Activated T-helper 1 cell treated with Interleukin-2 at 50 U/mL for 16 hours (primary cell): ENCODE measurements at places on chromosomes 6 and 20.

DNA sequence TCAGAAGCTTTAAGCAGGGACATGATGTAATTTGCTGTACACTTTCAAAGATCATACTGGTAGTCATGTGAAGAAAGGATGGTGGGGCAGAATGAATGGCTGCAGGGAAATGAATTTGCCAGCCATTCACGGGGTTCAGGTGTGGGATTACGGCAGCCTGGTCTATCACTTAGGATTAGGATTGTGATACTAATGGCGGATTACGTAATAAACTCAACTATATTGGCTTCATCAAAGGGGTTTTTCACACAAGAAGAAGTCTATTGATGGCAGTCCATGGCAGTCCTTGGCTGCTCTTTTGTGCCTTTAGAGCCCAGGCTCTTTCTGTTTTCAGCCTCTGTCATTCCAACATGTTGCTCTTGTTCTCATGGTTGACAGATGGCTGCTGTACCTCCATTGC lies 12.6 kb upstream of the EEF1E1 start:
- DNase-seq = no peak

DNA sequence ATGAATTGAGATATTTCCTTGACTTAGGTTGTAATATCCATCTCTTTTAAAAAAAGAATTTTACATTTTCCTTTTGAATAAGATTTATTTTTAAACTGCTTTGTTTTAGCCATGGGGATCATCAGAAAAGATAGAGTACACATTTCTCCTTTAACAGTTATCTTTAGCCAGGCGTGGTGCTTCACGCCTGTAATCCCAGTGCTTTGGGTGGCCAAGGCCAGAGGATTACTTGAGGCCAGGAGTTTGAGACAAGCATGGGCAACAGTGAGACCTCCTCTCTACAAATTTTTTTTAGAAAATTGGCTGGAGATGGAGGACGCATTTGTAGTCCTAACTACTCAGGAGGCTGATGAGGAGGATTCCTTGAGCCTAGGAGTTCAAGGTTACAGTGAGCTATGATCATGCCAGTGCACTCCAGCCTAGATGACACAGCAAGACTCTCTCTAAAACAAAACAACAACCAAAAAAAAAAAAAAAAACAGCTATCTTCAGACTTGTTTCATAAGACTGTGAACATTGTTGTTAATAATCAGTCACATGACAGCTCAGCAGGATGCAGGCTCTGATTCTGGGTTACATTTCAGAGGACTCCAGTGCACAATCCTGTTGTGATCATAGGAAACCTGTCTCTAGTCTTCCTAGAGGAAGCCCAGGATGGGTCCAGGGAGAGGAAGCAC lies 2.0 kb upstream of the SLC17A3 start:
- DNase-seq = no peak

GRCh38 chr6:22896696-22897095 lies 327.3 kb downstream of the HDGFL1 start:
- no peak for DNase-seq

- DNase-seq = no peak
These were observed 87.8 kb upstream of the ASCC3 start for GRCh38 chr6:100968949-100969348.

- no peak for DNase-seq
These were observed 50.0 kb upstream of the ELMO2 start for GRCh38 chr20:46456255-46457028.

GRCh38 chr20:17646961-17647301 lies 35.1 kb downstream of the RRBP1 start:
- no peak for DNase-seq

- no peak for DNase-seq
These were observed 13.4 kb upstream of the SERPINB1 start for GRCh38 chr6:2855061-2855519.

DNA sequence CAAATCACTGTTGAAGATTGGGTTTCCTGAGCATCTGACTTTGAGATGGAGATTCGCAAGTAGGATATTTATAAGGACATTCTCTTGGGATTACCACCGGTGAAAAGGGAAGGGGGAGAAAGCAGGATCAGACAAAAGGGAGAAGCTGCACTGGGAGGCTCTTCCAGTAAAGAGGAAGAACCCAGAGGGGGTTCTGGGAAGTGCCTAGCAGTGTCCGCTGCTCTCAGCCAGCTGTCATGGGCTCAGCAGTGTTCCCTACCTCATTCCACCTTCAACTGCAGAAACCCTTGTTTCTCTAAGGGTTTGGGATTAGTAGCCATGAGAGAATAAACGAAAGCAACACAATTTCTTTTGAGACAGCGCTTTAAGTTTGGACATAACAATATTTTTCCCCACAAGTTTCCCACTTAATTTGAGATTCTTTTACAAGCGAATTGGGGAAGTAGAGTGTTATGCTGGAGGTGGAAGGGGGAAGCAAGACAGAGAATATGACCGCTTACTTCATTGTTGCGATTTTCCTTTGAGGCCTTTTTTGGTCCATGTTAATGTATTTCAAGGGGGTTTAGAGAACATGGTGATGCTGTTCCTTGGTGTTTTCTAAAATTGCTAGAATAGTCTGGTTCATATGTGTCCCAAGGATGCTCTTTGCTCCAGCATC lies 154.5 kb upstream of the SCGN start:
- DNase-seq = no peak

- no peak for DNase-seq
These were observed 316.0 kb downstream of the QKI start for GRCh38 chr6:163730246-163731210.

GRCh38 chr20:21509597-21510371 lies 4.1 kb downstream of the NKX2-2 start:
- DNase-seq = no peak

GRCh38 chr6:20868397-20869096 lies 334.3 kb downstream of the CDKAL1 start:
- no peak for DNase-seq
